GF-D8 (cell line): ENCODE measurements at places on chromosomes 16 and 17.

- no peak for DNase-seq
Observed at GRCh38 chr16:87552772-87553573, 49.3 kb upstream of the JPH3 start.

GRCh38 chr16:70714581-70715054 is 28.8 kb upstream of the MTSS2 start:
- DNase-seq, result no peak

GRCh38 chr17:7834542-7834956 is 532 bp downstream of the KDM6B start:
- DNase-seq, result no peak

DNA sequence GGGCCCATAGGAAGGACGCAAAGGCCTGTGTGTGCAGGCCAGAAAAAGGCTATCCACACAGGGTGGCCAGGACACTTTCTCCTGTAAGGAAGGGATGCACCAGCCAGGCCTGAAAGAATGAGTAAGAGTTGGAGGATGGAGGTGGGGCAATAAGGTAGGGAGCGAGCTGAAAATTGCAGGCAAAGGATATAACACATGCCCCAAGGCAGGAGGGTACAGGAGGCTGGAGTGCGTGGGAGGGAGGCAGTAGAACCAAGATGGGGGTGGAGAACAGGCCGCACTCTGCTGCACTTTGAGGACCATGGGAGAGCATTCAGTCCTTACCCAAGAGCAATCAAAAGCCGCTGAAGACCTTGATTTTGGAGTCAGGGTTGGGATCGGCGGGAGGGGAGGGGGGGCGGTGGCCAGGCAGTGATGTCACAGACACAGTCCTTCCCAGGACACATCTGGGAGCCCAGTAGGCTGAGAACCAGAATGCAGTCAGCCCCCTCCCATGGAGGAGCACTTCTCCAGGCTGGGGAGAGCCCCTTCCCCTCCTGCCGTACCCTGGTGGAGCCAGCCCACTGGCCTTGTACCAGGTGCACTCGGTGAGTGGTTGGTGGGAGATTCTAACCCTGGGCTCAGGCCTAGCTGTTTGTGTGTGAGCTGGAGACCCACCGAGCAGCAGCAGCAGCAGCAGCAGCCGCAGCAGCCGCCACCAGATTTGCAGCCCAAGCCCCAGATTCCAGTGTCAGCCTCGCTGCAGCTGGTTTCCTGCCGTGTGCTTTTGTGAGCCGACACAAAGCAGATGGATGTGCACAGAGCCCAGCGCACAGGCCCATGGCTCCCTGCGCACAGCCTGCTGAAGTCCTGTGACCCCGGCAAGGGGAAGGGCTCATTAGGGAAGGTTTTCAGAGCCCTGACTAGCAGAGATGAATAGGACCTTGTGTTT is 17.5 kb downstream of the ANKRD40 start:
- DNase-seq, result no peak

GRCh38 chr17:4162775-4163466 is 19.9 kb downstream of the CYB5D2 start:
- DNase-seq, result peak; percentile 17

- DNase-seq, result no peak
Observed at GRCh38 chr17:48283411-48283810, 146.6 kb downstream of the SKAP1 start.

GRCh38 chr17:60548990-60549389 is 22.9 kb upstream of the APPBP2 start:
- no peak for DNase-seq

DNA sequence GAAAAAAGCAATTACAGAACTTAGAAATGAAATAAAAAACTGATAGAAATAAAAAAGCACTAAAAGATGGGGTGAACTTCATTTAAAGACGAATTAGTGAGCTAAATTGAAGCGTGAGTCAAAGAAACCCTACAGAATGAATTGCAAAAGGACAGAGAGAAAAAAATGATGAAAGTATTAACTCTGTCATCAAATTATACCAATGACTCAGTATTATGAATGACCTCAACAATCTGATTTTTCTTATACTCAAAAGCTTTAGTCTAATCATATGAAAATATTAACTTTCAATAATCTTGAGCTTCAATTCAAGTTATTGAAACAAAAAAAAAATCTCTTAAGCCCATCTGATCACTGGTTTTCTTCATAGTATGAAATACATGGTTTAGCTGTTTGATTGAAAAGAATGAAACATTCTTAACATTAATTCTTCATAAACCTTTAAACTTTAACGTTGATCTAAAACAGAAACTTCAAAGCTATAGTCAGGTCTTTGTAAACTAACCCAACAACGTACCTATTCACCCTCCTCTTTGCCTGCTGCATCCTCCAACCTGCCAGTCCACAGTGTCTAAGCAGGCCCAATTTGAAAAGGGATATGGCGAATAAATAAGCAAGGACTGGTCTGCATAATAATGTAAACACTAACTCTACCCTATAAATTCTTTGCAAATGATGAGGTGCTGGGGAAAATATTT is 6.6 kb downstream of the ABCA5 start:
- no peak for DNase-seq

DNA sequence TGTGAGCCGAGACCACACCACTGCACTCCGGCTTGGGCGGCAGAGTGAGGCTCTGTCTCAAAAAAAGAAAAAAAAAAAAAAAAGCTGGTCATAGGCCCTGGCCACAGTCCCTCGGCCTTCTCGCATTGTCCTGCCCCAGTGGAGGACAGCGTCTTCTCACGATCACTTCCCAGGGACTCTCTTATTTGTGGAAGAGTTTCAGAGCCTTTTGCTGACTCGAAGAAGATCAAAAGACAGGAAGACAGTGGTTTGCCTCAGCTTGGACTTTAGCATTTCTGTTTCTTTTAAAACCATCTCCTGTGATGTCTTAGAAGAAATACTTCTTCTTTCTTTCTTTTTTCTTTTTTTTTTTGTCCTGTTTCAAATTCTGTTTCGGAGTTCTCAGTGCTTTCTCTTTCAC is 210.0 kb downstream of the FTO start:
- no peak for DNase-seq
